ENCODE measurements at places on chromosomes 2 and 18.

- DNase-seq = no peak
These were observed 728 bp downstream of the NAPG start for GRCh38 chr18:10526561-10526949.

DNA sequence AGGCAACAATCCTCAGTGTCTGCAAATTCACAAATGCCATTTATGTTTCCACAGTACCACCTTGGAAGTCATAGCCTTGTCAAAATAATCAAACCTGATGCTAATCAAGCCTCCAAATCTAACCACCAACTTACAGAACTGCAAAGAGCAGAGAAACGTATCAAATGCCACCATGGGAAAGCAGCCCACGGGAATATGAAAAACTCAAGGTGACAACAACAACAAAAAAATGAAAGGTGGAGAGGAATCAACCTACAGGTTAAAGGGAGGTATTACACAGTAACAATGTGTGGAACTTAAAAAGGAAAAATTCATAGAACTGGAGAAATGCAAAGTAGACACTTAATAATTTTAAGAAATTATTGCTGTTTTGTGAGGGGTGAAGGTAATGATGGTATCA is 46.7 kb downstream of the CD226 start:
- no peak for DNase-seq

GRCh38 chr2:126934809-126935208 is 36.1 kb downstream of the TEX51 start:
- DNase-seq = no peak

DNA sequence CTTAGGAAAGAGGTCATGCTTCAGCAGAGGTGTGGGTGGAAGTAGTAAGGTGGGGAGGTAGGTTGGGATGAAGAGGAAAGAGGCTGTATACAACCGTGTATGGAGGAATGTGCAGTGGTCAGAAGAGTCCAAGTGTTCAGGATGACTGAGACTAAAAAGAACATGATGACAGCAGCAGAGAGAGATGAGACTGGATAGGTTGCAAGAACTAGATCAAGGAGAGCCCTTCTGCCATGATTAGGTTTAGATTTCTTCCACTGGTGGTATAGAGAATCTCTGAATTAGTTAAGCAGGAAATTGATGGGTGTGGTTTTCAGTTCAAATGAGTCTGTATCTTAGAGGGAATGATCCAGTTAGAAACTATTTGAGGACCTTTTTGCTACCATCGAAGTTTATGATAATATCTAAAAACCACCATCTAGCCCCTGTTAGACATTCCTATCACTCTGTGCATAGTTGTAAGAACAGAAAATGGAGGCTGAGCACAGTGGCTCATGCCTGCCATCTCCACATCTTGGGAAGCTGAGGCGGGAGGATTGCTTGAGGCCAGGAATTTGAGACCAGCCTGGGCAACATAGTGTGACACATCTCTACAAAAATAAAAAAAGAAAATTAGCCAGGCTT is 221.0 kb downstream of the LTBP1 start:
- no peak for DNase-seq

DNA sequence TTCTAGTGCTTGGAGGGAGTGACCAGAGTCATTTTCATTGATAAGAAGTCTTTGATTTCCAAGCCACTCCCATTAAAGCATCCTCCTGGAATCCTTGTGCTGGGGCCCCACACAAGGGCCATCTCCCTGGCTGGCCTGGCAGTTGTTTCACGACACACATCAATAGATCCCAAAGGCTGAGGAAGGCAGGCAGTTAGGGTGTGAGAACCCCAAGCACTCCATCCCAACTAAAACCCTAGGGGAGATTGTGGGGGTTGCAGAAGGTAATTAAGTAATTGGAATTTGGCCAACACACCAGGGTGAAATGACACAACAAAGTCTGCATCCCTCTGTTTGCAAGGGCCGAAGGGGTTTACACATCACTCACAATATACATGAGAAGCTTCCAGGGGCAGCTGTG is 578.1 kb upstream of the SYT4 start:
- no peak for DNase-seq

DNA sequence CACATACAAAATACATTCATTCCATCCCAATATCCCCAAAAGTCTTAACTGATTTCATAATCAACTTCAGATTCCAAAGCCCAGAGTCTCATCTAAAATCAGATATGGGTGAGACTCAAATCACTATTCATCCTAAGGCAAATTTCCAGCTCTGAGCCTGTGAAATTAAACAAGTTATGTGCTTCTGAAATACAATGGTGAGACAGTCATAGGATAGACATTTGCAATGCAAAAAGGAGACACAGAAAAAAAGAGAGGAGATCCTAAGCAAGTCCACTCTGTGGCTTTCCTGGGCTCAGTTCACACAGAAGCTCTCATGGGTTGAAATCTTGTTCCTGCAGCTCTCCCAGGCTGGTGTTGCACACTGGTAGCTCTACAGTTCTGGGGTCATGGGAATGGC is 18.3 kb downstream of the ZNF892 start:
- DNase-seq = no peak

DNA sequence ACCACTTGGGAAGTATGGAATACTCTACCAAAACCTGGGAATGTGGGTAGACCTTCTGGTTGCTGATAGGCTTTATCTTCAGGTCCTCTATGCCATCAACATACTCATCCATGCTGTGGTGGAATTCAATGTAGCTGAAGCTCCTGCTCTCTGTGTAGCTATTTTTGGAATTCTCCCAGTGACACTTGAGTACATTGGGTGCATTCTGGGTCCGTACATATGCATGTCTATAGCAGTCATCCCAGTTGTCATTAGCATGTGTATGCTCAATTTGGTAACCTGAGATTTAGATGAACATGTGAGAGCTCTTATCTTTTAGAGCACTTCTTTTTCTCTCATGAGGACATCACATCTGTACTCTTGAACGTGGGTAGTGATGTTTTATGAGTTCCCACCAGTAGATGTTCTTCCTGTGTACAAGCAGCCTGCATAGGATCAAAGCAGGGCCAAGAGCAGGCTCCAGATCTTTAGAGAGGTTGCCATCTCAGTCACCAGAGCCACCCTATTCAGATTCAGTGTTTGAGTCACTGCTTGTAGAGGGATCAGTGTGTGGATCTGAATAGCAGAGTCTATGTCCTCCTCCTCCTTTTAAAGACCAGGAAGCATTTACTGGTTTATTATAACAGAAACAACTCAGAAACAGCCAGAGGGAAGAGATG is 65.9 kb downstream of the MGAT5 start:
- DNase-seq = no peak

- no peak for DNase-seq
These were observed 19.8 kb downstream of the ORC2 start for GRCh38 chr2:200943527-200944105.

Data from H9 (cell line).